Mesothelial cell of epicardium (in vitro differentiated cells): ENCODE measurements at places on chromosomes 3 and 15. TPM values are rescaled to one million over a fixed set of nuclear protein-coding genes. Genes with fewer than 3 reads are reported as not detected.

- no peaks in the 10 kb centered on the region for H3K36me3 ChIP-seq
- no peak overlapping the region for H3K27ac ChIP-seq
- DNase-seq = no peak
- no peak overlapping the region for H3K4me3 ChIP-seq
- H3K4me1 ChIP-seq = peaks cover 8% of the 10 kb centered on the region
These were observed 631.8 kb downstream of the SQOR start for GRCh38 chr15:46266661-46267060.

- no peaks in the 10 kb centered on the region for H3K4me1 ChIP-seq
- no peak overlapping the region for H3K27ac ChIP-seq
- H3K27me3 ChIP-seq = peaks cover 22% of the 10 kb centered on the region
- H3K4me3 ChIP-seq = no peak overlapping the region
These were observed 16.0 kb downstream of the SLC22A14 start for GRCh38 chr3:38297947-38298711.

GRCh38 chr3:68874551-68875348, 57.6 kb downstream of the TAFA4 start:
- no peak overlapping the region for H3K27ac ChIP-seq
- peaks cover 13% of the 10 kb centered on the region for H3K27me3 ChIP-seq
- peaks cover 3% of the 10 kb centered on the region for H3K36me3 ChIP-seq
- no peak for DNase-seq
- H3K4me3 ChIP-seq = no peak overlapping the region
- H3K4me1 ChIP-seq = peaks cover 14% of the 10 kb centered on the region

The CISH gene
- total RNA-seq = 15.2 to 16.7 TPM (median 15.2 TPM) in 3 replicates

The CCDC33 gene
- total RNA-seq = 4.2 to 6.4 TPM (median 5.0 TPM) in 3 replicates

DNA sequence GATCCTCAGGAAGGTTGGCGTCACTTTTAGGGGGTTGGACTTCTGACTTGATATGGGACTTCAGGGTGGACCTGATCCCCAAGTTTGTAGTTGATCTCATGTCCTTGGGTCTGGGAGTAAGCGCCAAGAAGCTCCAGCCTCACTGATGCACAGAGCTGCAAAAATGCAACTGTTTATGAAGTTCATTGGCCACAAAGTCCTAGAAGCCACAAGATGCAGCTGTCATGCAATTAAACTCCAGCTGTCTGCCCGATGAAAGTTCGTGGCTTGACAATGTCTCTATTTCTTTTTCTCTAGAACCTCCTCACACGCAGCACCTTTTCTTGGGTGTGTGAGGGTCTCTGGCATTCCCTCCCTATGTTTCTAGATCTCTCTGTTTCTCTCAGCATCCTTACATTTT, 9.2 kb upstream of the ACAN start:
- H3K4me1 ChIP-seq = no peaks in the 10 kb centered on the region
- no peaks in the 10 kb centered on the region for H3K36me3 ChIP-seq
- no peak overlapping the region for H3K4me3 ChIP-seq

GRCh38 chr3:33658991-33659848, 58.8 kb downstream of the CLASP2 start:
- H3K27ac ChIP-seq = peak overlapping the region; percentile 91
- peak overlapping the region; percentile 71 for H3K4me3 ChIP-seq
- DNase-seq = peak; percentile 21
- H3K4me1 ChIP-seq = peaks cover 26% of the 10 kb centered on the region

DNA sequence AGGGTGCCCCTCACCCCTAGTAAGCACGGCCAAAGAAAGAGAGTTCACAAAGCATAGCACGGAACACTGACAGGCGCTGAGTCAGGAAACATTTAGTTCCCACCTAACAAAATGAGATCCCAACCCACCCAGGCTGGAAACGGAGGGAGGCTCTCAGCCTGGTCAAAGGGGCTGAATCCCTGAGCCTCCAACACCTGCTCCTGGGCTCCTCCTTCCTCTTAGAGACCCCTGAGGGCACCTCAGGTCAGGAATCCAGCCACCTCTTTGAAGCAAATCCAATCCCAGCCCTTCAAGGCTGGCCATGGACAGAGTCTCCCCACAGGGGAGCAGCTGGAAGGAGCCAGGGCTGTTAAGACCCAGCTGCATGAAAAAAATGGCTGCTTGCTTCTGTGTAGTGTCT, 154.4 kb upstream of the HES1 start:
- H3K27me3 ChIP-seq = no peaks in the 10 kb centered on the region
- H3K4me3 ChIP-seq = no peak overlapping the region
- no peak overlapping the region for H3K27ac ChIP-seq
- H3K4me1 ChIP-seq = peaks cover 31% of the 10 kb centered on the region
- DNase-seq = no peak

DNA sequence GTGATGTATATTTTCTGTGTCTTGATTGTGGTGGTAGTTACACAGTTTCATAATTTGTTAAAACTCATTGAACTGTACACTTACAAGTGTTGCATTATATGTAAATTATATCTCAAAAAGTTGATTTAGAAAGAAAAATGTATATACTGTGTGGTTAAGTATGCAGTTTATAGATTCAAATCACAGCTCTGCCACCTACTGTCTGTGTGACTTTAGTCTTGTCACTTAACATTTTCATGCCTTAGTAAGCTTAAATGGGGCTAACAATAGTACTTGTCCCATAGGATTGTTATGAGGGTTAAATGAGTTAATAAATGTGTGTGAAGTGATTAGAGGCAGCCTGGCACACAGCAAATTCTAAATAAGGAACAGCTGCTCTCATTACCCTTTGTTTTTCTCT, 120.9 kb upstream of the P2RY1 start:
- no peak for DNase-seq
- no peak overlapping the region for H3K27ac ChIP-seq
- no peak overlapping the region for H3K4me3 ChIP-seq
- peaks cover 3% of the 10 kb centered on the region for H3K4me1 ChIP-seq
- no peaks in the 10 kb centered on the region for H3K36me3 ChIP-seq
- no peaks in the 10 kb centered on the region for H3K27me3 ChIP-seq

DNA sequence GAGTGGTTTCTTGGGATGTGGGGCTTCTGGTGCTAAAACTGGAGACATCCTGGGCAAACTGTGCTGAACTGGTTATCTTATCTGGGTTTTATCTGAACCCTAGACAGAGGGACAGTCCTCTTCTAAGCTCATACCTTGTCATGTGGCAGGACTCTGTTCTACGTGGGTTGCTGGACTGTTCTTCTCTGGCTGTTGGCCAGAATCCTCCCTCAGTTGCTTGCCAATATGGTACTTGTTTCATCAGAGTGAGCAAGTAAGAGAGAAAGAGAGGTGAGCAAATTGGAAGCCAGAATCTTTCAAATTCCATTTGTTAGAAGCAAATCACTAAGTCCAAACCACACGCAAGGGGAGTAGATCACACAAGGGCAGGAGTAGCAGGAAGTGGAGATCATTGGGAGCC, 291.5 kb upstream of the TBL1XR1 start:
- H3K27me3 ChIP-seq = no peaks in the 10 kb centered on the region
- peaks cover 6% of the 10 kb centered on the region for H3K36me3 ChIP-seq
- H3K4me3 ChIP-seq = no peak overlapping the region
- no peak overlapping the region for H3K27ac ChIP-seq
- no peak for DNase-seq
- H3K4me1 ChIP-seq = peaks cover 22% of the 10 kb centered on the region

GRCh38 chr3:44687898-44688297, 24.6 kb upstream of the ZNF502 start:
- H3K36me3 ChIP-seq = peaks cover 23% of the 10 kb centered on the region
- peaks cover 18% of the 10 kb centered on the region for H3K27me3 ChIP-seq
- H3K4me3 ChIP-seq = no peak overlapping the region
- no peak overlapping the region for H3K27ac ChIP-seq

DNA sequence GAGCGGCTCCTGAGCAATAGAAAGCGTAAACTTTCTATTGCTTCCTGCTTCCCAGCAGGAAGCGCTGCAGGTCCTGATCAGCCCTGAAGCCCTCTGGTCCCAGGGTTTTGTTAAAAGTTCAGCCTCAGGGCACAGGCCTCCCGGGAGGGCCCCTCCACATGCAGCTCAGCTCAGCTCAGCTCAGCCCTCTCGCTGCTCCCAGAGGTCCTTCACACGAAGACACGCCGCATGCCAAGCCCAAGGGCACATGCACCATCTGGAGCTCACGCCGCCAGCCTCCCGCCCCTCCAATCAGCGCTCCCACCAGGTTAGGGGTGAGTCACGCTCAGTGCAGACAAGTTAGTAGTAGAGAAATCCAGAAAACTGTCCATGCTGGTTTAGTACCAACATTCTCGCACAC, 12.7 kb downstream of the TKT start:
- no peak overlapping the region for H3K4me3 ChIP-seq
- H3K36me3 ChIP-seq = peaks cover 20% of the 10 kb centered on the region
- peak overlapping the region; percentile 73 for H3K27ac ChIP-seq

The ANKRD63 gene
- 0.31 to 0.59 TPM (median 0.44 TPM) in 3 replicates for total RNA-seq

The CRYGS gene
- total RNA-seq = 4.0 to 4.5 TPM (median 4.4 TPM) in 3 replicates

The IL17RE gene
- 22.1 to 24.1 TPM (median 23.6 TPM) in 3 replicates for total RNA-seq

- no peak overlapping the region for H3K27ac ChIP-seq
- no peaks in the 10 kb centered on the region for H3K4me1 ChIP-seq
- no peaks in the 10 kb centered on the region for H3K36me3 ChIP-seq
- no peak overlapping the region for H3K4me3 ChIP-seq
These were observed 71.6 kb downstream of the KAT2B start for GRCh38 chr3:20111836-20112235.

- no peak overlapping the region for H3K27ac ChIP-seq
- no peaks in the 10 kb centered on the region for H3K27me3 ChIP-seq
- no peak for DNase-seq
- H3K36me3 ChIP-seq = no peaks in the 10 kb centered on the region
- no peak overlapping the region for H3K4me3 ChIP-seq
- no peaks in the 10 kb centered on the region for H3K4me1 ChIP-seq
These were observed 384.8 kb upstream of the TGFBR2 start for GRCh38 chr3:30221619-30222018.

The FMN1 gene
- 1.1 to 1.6 TPM (median 1.2 TPM) in 3 replicates for total RNA-seq

DNA sequence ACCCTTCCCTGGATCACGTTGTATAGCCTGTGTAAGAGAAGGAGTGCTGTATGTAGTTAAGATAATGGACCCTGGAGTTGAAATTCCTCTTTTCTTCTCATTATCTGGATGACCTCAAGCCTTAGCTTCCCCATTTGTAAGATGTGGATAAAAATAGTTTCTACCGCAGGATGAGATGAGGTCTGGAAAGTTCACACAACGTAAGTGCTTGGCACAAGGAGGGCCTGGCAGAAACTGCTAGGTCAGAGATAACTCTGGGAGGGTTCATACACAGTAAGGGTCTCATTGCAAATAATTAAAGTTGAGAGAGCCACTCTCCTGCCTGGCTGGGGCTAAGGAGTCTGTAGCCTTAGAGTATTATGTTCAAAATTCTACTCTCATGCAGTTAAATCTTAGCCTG, 214.4 kb downstream of the LRTM1 start:
- H3K27ac ChIP-seq = no peak overlapping the region
- H3K4me3 ChIP-seq = no peak overlapping the region

GRCh38 chr3:44355362-44356033, 16.9 kb downstream of the TCAIM start:
- peaks cover 7% of the 10 kb centered on the region for H3K4me1 ChIP-seq
- H3K36me3 ChIP-seq = peaks cover 22% of the 10 kb centered on the region

DNA sequence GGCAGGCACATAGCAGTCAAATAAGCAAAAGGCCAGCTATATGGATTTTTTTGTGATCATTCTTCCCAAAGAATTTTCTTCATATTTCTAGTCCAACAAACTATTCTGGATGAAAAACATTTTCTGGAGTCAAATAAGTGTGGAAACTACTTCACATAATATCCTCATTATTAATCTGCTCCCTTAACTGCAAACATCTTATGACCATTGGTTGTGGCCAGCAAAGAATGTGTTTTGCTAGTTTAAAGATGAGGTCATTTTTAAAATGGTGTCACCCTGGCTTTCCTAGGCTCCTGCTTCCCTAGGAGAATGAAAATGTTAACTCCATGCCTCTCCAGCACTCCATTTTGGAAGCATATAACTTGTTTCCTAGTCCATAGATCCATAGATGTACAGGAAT, 118.8 kb downstream of the SST start:
- no peaks in the 10 kb centered on the region for H3K36me3 ChIP-seq
- H3K27ac ChIP-seq = no peak overlapping the region
- H3K4me3 ChIP-seq = no peak overlapping the region
- no peak for DNase-seq
- peaks cover 18% of the 10 kb centered on the region for H3K27me3 ChIP-seq

DNA sequence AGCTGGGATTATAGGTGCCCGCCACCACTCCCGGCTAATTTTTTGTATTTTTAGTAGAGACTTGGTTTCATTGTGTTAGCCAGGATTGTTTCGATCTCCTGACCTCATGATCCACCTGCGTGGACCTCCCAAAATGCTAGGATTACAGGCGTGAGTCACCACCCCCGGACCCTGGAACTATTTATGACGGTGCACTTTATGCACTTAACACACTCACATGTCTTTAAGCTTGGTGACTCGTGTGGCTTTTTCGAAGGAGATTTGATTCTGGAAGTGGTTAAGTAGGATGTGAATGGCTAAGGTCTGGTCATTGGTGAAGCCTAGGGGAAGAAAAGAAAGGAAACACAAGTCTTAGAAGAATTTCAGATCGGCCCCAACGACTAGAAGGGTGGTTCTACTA, 20.3 kb downstream of the BBS4 start:
- no peak for DNase-seq
- no peak overlapping the region for H3K27ac ChIP-seq
- no peak overlapping the region for H3K4me3 ChIP-seq
- H3K4me1 ChIP-seq = peaks cover 11% of the 10 kb centered on the region

DNA sequence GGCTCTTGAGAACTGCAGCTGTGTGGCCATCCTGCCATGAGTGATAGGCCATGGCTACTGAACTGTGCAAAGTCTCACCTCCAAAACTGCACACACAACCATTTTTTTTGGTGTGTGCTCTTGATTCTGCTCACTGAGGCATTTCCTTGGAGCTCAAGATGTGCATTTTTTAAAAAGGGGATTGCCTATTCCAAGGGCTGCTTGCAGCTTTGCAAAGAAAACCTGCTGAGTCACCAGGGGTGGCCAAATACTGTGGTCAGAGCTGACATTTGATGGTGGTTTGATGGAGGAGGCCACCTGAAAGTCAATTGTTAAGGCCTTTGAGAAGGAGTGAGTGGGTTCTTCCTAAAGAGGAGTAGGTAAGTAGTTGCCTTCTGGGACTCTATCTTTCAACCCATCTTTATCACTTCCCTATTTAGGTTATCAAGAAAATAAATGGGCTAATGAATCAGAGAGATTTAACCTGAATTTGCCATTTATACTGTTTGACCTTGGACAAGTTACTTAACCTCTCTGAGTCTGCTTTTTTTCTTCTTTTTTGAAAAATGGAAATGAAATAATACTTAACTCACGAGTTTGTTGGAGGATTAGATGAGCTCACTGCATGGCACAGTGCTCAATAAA, 87.9 kb downstream of the CHST2 start:
- DNase-seq = no peak
- peaks cover 3% of the 10 kb centered on the region for H3K4me1 ChIP-seq
- H3K27me3 ChIP-seq = peaks cover 6% of the 10 kb centered on the region
- H3K4me3 ChIP-seq = no peak overlapping the region
- no peak overlapping the region for H3K27ac ChIP-seq
- no peaks in the 10 kb centered on the region for H3K36me3 ChIP-seq

The SLC6A20 gene
- 0.27 TPM in 1 of 3 replicates, not detected in the others for total RNA-seq
